ENCODE measurements at places on chromosomes 12 and 14. TPM values are rescaled to one million over a fixed set of nuclear protein-coding genes. Genes with fewer than 3 reads are reported as not detected.

Gene TCL1B
- total RNA-seq = not detected

Gene NXPH4
- total RNA-seq = 1.6 TPM

Gene YAF2
- 20.7 TPM for total RNA-seq

Gene DTX1
- not detected for total RNA-seq

Gene LPCAT3
- total RNA-seq = 20.6 TPM

Gene RPL10L
- 0.43 TPM for total RNA-seq

Gene MAPKAPK5
- 32.4 TPM for total RNA-seq

Gene ARG2
- total RNA-seq = 3.9 TPM

Gene OR6S1
- total RNA-seq = not detected

Gene SNAPC1
- total RNA-seq = 27.2 TPM

Gene RNU4-1
- total RNA-seq = under 0.01 TPM

Gene MEG3
- 120 TPM for total RNA-seq

Gene SOX5
- total RNA-seq = 13.8 TPM

Gene OTOGL
- total RNA-seq = under 0.01 TPM

Gene BIN2
- not detected for total RNA-seq

Gene LRRC10
- not detected for total RNA-seq

Gene KRT3
- total RNA-seq = not detected

Gene SH2B3
- 42.7 TPM for total RNA-seq

Gene SERPINA12
- total RNA-seq = not detected

Gene ZBTB1
- total RNA-seq = 83.8 TPM

Gene WNT1
- not detected for total RNA-seq

Gene TAS2R10
- 0.86 TPM for total RNA-seq

Gene LBHD2
- not detected for total RNA-seq

Gene DDN
- total RNA-seq = under 0.01 TPM

Gene CTSG
- total RNA-seq = not detected

Gene PPFIA2
- total RNA-seq = 4.7 TPM

Gene TBC1D30
- under 0.01 TPM for total RNA-seq

Gene ZFC3H1
- 47.1 TPM for total RNA-seq

Gene CD27
- under 0.01 TPM for total RNA-seq

Gene TMEM19
- total RNA-seq = 37.1 TPM

Gene NOVA1
- total RNA-seq = 1.9 TPM

Gene SMCO2
- not detected for total RNA-seq

Gene COL2A1
- total RNA-seq = under 0.01 TPM
